ENCODE measurements at places on chromosomes 1 and 21.

DNA sequence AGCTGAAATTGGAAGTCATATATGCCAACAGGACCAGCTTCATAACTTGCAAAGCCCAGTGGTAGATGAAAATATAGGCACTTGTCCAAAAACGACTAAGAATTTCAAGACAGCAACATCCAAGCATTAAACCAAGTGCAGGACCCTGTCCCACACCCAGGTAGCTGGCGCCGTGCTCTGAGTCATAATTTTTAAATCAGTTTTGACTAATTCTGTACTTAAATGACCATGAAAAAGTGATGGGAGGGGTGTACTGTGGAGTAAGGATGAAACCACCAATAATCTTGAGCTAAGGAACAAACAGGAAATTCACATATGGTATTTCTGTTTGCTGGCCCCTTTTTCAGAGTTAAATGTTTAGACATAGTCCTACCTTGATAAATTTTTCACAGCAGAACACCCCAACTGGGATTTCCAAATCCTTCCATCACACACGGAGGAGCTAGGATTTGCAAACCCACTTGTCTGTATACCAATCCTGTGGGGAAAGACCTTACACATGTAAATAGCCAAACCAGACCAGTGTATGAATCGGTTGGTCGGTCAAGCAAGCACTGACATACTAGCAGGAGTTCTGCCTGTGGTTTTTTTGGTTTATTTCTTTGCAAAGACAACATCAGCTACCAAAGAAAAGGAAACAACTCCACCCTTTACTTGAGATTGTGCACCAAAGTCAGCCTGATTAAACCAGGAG, 235.7 kb upstream of the RAB4A start:
- DNase-seq = no peak

DNA sequence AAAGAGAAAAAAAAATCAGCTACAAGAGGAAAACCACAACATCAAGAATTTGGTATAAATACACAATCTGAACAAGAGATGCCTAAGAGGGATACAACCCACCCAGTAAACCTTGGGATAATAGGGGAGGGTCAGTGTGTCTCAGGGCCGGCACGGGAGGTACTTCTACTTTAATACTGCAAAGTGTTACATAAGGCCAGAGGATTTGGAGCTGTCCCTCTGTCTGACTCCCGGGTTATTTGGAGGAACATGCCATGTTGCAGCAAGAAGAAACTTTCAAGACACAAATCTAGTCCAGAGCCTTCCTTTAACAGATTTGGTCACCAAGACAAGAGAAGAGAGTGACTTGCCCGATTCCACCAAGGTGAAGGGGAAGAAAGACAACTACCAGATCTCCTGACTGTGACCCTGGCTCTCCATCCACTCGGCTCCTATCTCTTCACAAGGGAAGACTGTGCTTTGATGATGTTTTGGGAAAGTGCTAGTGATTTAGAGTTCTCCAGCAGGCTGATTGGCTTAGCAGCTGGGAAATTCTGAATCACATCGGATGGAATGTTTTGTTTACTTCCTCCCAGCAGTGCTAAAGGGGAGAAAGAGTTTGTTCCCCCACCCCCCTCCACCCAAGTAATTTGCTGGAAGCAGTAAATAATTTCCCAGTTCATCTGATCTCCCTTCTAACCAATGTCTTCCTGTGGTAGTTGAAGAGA, 29.3 kb downstream of the SGIP1 start:
- DNase-seq = no peak

DNA sequence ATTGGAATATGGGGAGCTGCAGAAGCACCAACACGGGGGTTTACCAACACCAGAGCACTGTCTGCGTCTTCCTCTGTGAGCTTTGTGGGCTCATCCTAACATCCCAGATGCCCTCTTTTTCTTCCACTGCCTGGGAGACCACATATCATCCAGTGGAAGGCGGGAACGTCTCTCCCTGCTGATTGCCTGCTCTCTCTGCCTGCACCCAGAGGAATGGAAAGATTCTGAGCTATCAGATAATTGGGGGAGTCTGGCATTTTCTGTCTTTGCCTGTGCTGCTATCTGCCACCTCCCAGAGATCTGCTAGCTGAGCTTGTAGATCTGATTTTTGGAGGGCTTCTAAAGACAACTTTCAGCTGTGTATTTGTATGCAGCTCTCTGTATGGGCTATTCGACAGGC, 166.2 kb upstream of the PLXNA2 start:
- DNase-seq = no peak

- no peak for DNase-seq
Measured at GRCh38 chr1:16973215-16973614, 7.2 kb downstream of the MFAP2 start.

GRCh38 chr1:59394706-59395425, 98.0 kb downstream of the FGGY start:
- DNase-seq = no peak

- DNase-seq = no peak
Measured at GRCh38 chr21:33848249-33848953, 67.2 kb downstream of the ATP5PO start.

GRCh38 chr1:218942431-218942830, 231.2 kb upstream of the LYPLAL1 start:
- no peak for DNase-seq

Measured in effector CD8-positive, alpha-beta T cell (primary cell).